Putamen (tissue), 1 donor: ENCODE measurements at places on chromosomes 3 and 15.

- no peak for DNase-seq
Measured at GRCh38 chr3:46899151-46900006, 21.9 kb downstream of the PTH1R start.

GRCh38 chr15:37083610-37084009 is 16.7 kb downstream of the MEIS2 start:
- DNase-seq: no peak

- DNase-seq: peak; percentile 26
Measured at GRCh38 chr3:122415104-122415744, 638 bp downstream of the WDR5B start.

- DNase-seq: no peak
Measured at GRCh38 chr3:141949972-141950371, 73.5 kb downstream of the ATP1B3 start.

- no peak for DNase-seq
Measured at GRCh38 chr3:16146015-16146730, 28.3 kb upstream of the GALNT15 start.

GRCh38 chr15:68507447-68507846 is 71.3 kb upstream of the CORO2B start:
- no peak for DNase-seq

GRCh38 chr15:71707230-71708050 is 102.9 kb upstream of the NR2E3 start:
- no peak for DNase-seq

GRCh38 chr3:62727536-62727935 is 147.7 kb downstream of the CADPS start:
- DNase-seq: no peak

- DNase-seq: no peak
Measured at GRCh38 chr3:39804951-39805350, 4.5 kb upstream of the MYRIP start.

GRCh38 chr3:94928921-94929320 is 866.1 kb downstream of the NSUN3 start:
- no peak for DNase-seq

- no peak for DNase-seq
Measured at GRCh38 chr15:84750583-84751092, 2.2 kb downstream of the ZNF592 start.

GRCh38 chr15:85414037-85414436 is 33.6 kb downstream of the AKAP13 start:
- DNase-seq: no peak

DNA sequence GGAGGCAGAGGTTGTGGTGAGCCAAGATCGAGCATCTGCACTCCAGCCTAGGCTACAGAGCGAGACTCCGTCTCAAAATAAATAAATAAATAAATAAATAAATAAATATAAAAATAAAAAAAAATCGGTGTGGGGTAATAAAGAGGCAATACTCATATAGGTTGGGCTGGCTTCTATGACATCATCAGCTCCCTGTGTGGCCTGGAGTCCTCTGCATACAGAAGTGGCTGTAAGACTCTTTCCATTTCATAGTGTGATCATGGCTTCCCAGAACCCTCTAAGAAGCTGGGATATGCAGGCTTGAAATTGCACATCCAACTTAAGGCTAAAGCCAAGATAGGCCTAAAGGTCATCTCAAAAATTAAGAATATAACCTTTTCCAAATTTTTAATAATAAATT is 101.6 kb downstream of the ZIC4 start:
- DNase-seq: no peak

GRCh38 chr3:128794770-128795649 is 69.0 kb downstream of the RAB7A start:
- peak; percentile 58 for DNase-seq

GRCh38 chr3:97952872-97953271 is 19.4 kb downstream of the RIOX2 start:
- no peak for DNase-seq

GRCh38 chr15:32790352-32790999 is 72.7 kb downstream of the GREM1 start:
- DNase-seq: no peak

GRCh38 chr3:16916840-16917239 is 32.1 kb downstream of the PLCL2 start:
- no peak for DNase-seq

GRCh38 chr15:86595741-86596140 is 516.1 kb downstream of the AGBL1 start:
- DNase-seq: no peak

- DNase-seq: peak; percentile 21
Measured at GRCh38 chr15:48541341-48542278, 103.9 kb downstream of the FBN1 start.

GRCh38 chr3:186042521-186043202 is 66.2 kb downstream of the ETV5 start:
- no peak for DNase-seq

GRCh38 chr3:3664935-3665334 is 134.3 kb upstream of the LRRN1 start:
- no peak for DNase-seq

- DNase-seq: no peak
Measured at GRCh38 chr3:168096210-168096652, 507 bp upstream of the GOLIM4 start.

- no peak for DNase-seq
Measured at GRCh38 chr3:17300441-17300840, 415.7 kb downstream of the PLCL2 start.

DNA sequence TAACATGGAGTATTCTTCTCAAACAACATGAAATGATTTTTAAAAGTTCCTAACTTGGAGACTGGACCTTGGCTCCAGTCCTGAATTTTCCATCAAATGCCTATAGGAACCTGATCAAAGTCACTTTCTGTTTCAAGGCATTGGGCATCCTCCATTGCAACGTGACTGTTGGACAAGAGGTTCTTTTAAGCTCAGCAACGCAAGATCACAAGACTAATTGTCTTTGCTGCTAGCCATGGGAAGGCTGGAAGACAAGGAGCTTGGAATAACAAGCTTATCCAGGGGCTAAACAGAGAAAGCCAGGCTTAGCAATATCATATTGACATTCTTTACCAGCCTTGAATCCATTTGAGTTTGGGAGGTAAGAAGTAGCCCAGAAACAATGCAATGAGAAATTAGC is 48.3 kb downstream of the SST start:
- DNase-seq: no peak

- DNase-seq: no peak
Measured at GRCh38 chr3:88542916-88543315, 393.2 kb downstream of the C3orf38 start.

DNA sequence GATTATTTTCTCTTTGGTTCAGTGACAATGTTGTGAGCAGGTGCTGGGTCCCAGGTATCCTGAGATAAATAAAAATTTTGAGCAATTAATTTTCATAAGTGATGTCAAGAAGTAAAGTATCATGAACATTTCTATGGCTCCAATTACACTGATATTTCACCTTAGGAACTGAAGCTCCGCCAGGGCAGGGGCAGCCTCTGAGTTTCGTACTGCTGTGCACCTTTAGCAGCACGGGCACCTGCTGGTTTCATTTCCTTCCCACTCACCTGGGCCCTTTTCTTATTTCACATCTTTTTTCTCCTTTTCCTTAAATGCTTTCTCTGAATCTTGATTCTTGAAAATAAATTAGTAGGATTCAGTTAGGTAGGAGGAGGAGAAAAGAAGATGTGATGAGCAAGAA is 1.2 kb upstream of the IL1RAP start:
- no peak for DNase-seq

DNA sequence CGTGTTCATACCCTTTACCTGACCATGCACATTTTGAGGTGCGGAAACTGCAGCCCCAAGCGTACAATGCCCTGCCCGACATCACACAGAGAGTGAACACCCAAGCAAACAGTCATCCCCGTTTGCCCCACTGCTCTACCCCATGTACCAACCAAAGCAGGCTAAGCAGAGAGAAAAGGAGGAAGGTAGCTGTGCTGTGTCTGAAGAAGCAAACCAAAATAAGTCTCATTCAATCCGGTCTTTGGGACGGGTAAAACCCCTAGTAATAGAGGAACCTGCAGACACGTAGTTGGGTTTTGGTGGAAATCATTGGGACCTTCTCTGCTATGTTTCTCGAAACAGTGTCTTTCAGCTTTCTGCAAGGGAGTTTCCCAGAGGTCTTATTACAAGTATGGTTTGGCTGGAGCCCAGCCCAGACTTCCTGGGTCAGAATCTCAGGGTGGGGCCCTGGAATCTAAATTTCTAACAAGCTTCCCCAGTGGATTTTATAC is 164.6 kb upstream of the HES1 start:
- DNase-seq: no peak

GRCh38 chr3:54120657-54121413 is 1.5 kb upstream of the CACNA2D3 start:
- no peak for DNase-seq

GRCh38 chr3:188123170-188123905 is 30.6 kb upstream of the LPP start:
- no peak for DNase-seq

GRCh38 chr15:35014241-35014640 is 26.2 kb upstream of the ZNF770 start:
- DNase-seq: peak; percentile 11

- no peak for DNase-seq
Measured at GRCh38 chr3:4687167-4687566, 194.0 kb downstream of the ITPR1 start.

DNA sequence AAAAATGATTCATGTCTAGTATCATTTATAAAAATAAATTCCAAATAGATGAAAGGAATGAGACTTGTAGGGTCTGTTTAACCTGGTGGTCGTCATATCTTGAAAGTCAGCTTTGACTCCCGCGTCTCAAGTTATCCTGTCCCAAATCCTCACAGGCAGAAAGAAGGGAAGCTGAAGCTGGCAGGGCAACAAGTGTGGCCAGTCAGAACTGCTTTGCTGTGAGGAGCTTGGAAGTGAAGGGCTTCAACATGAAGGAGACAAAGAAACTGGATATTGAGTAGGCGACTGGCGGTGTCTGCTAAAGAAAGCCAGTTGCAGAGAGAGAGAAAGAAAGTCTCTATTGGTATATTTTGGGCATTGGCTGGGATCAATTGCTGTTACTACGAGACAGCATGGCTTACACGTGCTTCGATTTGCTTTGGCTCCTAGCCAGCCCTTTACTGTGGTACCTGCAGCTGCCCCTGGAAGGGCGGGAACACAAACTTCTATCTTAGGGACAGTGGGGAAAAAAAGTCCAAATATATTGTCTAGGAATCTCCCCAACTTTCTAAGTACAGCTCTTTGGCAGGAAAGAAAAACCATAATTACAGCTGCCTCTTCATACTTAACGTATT is 107.2 kb downstream of the CHST2 start:
- DNase-seq: no peak

GRCh38 chr15:42016971-42017370 is 3.9 kb downstream of the PLA2G4E start:
- DNase-seq: no peak

GRCh38 chr3:188782613-188783124 is 389.1 kb upstream of the TPRG1 start:
- DNase-seq: no peak

- no peak for DNase-seq
Measured at GRCh38 chr3:149815321-149815720, 2.3 kb downstream of the RNF13 start.

GRCh38 chr15:42021593-42021992 is 751 bp upstream of the PLA2G4E start:
- DNase-seq: no peak
